NCI-H446 (cell line): ENCODE measurements at places on chromosomes 2 and 18.

- DNase-seq: no peak
Observed at GRCh38 chr2:84636080-84636971, 120.0 kb downstream of the DNAH6 start.

DNA sequence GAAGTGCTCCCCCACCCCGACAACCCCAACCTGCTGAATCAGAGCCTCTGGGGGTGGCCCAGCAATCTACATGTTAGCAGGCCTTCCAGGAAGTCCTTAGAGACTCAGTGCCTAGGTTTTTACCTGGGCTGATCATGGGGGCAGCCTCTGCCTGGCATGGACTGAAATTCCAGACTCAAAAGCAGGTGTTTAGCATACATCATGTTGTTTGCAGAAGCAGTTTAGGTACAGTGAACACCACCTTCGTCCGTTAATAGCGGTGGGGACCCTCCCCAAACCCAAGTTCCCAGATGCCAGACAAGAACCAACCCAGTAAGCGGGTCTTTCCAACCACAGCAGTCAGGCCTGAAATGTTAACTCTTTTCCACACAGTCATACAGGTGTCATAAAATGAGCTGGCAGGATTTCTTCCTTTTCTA is 26.4 kb upstream of the GALR1 start:
- DNase-seq: no peak

DNA sequence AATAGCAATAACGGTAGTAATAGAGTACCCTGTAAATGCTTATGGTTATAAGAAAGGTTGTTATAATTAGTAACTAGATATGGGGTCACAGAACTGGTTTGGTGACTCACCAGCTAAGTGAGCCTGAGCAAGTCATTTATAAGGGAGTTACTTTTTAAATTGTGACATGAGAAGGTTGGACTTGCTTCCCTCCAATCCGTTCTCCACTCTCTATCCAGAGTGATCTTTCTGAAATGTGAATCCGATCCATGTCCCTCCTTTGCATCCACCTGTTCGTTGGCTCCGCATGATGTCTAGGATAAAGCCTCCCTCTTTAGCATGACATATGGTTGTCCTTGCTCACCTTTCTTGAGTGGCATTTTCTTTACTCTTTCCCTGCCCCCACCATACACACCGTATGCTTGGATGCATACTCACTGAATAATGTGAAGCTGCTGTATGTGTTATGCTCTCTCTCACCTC is 83.1 kb downstream of the CDC42EP3 start:
- DNase-seq: no peak

DNA sequence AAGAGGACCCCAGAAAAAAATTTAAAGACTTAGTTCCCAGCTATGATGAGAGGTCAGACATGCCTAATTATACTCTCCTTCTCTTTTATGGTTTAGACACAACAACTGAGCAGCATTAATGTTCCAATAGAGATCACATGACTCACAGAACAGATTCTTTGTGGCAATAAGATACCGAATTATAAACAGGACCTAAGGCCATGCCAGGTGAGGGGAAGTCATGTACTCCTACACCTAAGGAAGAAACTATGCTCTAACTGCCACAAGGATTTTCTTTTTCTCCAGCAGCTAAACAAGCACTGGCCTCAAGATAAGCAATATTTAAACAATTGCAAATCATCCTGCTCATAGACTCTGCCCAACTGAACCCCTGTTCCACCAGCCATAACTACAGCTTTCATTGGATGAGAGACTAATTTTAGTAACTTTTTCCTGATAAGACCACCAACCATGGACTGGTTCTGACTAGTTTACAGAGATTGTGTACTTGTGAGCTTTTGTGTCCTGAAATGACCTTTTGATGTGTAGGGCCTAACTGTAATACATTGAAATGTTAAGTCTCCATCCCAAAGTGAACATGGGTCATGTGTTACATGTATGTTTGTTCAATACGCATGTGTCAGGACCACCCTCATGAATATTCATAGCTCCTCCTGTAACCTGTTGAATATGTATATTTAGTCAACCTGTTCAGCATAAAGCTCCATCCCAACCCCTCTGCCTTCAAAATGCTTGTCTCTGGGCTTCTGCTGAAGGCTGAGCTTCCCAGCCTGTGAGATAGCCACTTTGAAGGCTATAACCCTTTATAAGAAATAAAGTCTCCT is 21.6 kb upstream of the NFE2L2 start:
- DNase-seq: no peak

GRCh38 chr2:73072129-73072395 is 550 bp upstream of the SFXN5 start:
- DNase-seq: no peak

GRCh38 chr2:113093613-113093977 is 25.8 kb downstream of the IL1F10 start:
- DNase-seq: no peak

DNA sequence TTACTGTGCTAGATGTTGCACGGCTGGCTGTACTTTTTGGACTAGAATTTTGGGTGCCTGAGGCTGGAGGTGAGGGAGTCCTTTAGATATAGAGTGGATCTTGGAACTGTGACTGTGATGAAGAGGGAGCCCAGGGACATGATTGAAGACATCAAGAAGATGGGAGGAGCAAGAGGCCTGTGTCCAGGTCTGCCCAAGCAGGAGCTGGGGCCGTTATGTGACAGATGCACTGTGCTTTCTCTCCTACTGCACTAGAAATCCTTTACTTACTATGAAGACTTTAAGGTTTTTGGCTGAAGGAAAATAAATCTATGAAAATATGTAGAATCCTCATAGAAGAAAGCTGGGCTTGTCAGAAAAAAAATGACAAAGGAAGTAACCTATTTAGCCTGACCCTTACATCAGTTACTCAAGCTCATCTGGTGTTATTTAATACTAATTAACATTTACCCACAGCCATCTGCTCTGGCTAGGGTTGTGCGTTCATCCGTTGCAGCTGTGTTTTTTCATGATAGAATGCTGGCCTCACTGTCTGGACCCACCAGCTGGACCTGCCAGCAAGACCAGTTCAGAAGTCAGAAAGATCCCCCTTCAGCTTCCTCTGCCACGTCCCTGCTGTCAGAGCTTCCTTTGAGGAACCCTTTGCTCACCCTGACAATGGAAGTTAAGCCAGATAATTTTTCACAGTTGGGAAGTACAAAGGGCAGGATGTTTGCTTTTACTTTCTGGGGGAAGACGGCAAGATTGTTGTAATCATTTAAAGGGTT is 16.7 kb downstream of the TSN start:
- no peak for DNase-seq
